ENCODE measurements at places on chromosomes 1 and 21.
A peak's percentile ranks its signal among the peaks of the same experiment; 100 is the strongest.

DNA sequence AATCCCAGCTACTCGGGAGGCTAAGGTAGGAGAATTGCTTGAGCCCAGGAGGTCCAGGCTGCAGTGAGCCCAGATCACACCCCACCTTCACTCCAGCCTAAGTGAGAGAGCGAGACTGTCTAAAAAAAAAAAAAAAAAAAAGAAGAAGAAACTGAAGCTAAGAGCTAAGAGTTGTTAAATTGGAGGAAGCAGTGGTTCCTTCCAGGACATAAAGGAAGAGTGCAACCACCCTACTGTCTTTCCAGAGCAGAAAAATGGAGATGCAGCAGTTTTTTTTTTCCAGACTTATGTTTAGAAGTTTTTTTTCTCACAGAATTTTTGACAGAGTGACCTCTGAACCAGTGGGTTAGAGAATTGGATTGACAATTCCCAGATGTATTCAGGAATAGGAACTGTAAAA lies 88.7 kb downstream of the HLX start:
- DNase-seq = no peak

DNA sequence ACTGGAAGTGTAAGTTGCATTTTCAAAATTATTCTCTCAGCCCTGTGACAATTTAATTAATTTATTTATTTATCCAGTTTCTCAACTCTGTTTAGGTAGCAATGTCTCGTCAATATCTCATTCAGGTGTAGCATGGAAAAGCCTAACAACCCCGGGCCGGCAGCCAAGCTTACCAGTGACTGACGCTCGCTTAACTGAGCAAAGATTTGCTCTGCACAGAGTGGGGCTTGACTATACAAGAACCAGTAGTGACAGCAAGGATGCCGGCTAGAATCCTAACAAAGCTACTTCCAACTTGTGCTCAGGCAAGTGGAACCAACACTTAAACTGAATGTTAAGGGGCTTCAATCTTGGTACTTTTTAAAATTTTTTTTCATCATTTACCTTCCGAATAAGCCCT lies 80.9 kb upstream of the ESRRG start:
- DNase-seq = no peak

DNA sequence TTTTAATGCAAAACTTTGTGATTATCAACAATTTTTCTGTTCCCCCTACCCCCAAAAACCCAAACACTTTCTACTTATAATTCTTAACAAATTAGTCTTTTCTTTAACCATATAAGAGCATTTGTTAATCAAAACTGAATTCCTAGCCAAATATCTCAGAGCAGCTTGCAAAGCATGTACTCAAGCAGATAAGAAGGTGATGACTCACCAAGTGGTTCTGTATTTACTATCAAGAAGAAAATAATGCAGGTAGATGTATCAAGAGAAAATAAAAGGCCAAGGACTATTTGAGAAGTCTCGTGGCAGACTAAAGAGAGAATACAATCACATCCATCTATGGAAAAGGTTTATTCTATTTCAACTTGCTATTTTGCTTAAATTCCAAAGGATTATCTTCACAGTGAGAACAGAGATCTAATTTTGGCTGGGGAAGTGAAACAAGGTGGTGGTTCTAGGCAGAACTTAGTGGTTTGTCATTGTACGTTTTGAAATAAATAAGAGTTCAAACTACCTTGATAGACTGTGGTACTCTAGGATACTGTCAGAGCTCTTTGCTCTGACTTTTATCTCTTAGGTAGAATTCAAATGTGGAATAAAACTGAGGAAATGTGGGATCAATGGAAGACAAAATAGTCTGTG lies 94.7 kb upstream of the NRIP1 start:
- no peak for DNase-seq

GRCh38 chr1:239655023-239655422 lies 268.7 kb downstream of the CHRM3 start:
- no peak for DNase-seq

GRCh38 chr1:117592155-117592554 lies 13.7 kb upstream of the TENT5C start:
- DNase-seq = no peak

- no peak for DNase-seq
These were observed 146.9 kb upstream of the C1orf174 start for GRCh38 chr1:4046836-4047461.

DNA sequence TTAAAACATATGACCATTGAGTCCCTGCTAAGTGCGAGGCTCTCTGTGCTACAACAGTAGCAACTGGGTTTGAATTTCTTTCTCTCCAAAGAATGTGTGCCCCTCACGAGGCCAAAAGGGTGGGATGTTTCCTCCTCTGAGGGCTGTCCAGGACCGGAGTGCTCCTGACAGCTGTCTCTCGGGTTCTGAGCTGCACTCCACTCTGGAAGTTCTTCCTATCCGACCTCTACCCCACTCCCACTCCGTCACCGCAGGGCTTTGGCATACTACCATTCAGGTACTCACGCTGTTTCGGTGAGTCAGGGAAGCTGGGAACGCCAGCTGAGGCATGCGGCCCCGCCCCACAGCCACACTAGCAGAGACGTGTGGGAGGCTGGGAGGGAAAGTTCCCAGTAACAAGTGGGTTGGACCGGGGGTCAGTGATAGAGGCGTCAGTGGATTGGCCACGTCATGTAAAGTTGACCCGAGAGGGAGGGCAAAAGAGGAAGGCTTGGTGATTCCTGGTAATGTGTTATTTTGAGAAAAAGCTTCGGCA lies 705 bp upstream of the SLC50A1 start:
- DNase-seq = peak; percentile 73

All from cerebellar cortex (tissue), 1 donor.